ENCODE measurements at places on chromosomes 1 and 21.

DNA sequence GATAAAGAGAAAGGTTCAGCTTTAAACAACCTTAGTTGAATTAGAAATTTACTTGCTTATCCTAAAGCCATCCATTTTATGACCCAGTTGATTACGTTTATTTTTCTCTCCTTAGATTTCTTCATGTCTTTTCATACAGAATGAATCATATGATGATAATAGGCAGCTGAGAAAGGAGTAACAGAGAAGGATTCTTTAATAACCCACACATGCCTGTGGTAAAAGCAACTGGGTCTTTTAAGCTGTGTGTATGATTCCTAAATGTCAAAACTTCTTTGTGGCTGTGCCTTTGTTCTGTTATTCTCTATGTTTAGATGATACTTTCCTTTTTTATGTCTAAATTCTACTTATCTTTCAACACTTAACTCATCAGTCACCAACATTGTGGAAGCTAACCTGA is 626.5 kb downstream of the NCAM2 start:
- no peak for DNase-seq

- no peak for DNase-seq
Observed at GRCh38 chr1:244154508-244154871, 103.4 kb downstream of the ZBTB18 start.

DNA sequence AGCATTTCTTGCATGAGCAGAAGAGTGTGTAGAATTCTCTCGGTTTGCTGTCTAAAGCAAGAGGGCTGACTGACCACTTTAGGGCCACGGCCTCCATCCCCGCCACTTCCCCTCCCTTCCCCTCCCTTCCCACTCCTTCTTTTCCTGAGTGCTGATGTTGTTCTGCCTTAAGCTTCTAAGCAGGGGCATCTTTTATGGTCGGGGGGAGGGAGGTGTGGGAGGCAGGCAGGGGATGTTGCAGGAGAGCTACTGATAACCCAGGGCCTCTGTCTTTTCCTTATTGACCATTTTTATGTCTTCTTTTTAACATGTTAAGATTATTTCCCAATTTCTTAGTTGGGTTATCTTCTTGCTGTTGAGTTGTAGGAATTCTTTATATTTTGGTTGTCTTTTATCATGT is 15.1 kb downstream of the USP25 start:
- no peak for DNase-seq

- DNase-seq = no peak
Observed at GRCh38 chr1:91803847-91804545, 82.0 kb downstream of the TGFBR3 start.
